ENCODE measurements at places on chromosomes 6 and 20. TPM values are rescaled to one million over a fixed set of nuclear protein-coding genes. Genes with fewer than 3 reads are reported as not detected.

STX11 gene
- total RNA-seq = not detected

SYNDIG1 gene
- total RNA-seq = not detected

DNA sequence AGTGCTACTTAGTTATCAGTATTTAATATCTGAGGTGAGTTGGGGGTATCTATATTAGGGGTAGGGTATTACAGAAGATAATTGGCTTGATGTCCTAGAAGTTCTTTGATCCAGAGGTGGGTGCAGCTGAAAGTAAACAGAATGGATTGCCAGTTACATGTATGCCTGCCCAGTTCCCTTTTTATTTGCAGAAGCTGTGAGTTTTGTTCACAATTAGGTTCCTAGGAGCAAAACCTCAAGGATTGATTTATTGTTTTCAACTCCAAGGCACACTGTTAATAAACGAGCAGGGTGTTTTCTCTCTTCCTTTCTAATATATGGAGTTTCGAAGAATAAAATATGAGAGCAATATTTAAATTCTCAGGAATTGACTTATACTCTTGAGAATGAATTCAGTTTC, 129.0 kb downstream of the SULF2 start:
- DNase-seq = no peak

- DNase-seq = no peak
Observed at GRCh38 chr6:54037277-54037779, 73.9 kb upstream of the MLIP start.

DNA sequence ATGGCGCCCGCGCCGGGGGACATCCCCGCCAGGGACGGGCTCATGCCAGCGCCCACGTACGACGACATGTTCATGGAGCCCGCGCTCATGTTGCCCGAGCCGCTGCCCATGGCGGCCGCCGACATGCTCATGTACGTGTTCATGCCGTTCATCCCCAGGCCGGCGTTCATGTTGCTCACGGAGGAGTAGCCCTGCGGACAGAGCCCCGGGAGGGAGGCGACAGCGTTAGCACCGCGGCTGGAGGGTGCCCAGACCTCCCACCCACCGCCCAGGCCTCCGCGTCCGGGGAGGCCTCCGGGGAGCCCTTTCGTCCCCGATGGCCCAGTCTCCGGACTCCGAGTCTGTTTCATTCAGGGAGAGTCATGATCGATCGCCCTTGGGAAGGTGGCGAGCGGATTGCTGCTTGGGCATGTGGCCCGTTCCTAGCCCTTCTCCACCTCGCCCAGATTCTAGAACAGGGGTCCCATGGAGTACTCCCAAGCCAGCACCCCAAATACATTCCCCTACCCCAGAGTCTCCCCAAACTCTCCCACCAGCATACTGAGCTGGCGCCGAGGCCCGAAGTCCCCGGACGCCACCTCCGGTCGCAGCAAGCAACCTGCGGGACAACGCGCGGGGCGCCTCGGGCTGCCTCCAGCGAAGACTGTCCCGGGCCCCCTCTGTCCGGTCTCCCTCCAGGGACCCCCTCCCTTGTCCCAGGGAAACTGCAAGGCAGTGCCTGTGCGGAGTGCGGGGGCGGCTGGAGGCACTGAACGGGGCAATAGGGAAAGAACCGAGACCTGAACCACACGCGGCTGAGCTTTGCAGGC, 1.2 kb downstream of the FOXA2 start:
- DNase-seq = peak; percentile 26

- DNase-seq = no peak
Observed at GRCh38 chr20:36779656-36780025, 6.1 kb upstream of the DSN1 start.

- DNase-seq = no peak
Observed at GRCh38 chr6:7006515-7007191, 101.1 kb upstream of the RREB1 start.

DNA sequence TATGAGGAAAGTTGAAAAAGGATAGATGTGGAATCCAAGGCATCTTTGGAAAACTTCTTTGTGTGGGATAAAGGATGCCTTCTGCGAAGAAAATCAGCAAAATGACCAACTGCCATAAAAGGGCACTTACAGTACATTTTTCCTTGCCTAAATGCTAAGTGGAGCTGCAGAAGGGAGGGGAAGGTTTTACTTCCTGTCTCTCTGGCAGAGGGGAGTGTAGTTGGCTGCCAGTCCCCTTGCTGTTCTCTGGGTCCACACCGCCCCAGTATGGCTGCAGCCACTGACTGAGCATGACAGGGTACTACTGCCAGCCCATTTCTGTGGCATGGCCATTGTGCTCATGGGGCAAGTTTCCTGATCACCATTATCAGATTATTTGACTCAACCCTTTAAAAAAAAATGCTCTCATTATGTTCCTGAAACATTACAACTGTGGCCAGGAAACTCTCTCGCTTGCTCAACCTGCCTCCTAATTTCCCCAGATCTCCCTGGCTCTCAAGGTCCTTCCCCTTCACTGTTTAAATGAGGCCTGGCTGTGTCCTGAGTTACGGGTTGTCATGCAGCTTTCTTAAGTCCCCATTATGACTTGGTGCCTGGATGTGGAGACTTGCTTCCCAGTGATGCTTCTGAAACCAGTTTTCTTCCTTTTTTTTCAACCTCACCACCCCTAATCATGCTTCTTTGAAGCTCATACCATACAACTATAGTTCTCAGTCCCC, 34.5 kb upstream of the FAM184A start:
- DNase-seq = no peak

GRCh38 chr20:58898629-58899408, 46.3 kb downstream of the GNAS start:
- DNase-seq = no peak

DNA sequence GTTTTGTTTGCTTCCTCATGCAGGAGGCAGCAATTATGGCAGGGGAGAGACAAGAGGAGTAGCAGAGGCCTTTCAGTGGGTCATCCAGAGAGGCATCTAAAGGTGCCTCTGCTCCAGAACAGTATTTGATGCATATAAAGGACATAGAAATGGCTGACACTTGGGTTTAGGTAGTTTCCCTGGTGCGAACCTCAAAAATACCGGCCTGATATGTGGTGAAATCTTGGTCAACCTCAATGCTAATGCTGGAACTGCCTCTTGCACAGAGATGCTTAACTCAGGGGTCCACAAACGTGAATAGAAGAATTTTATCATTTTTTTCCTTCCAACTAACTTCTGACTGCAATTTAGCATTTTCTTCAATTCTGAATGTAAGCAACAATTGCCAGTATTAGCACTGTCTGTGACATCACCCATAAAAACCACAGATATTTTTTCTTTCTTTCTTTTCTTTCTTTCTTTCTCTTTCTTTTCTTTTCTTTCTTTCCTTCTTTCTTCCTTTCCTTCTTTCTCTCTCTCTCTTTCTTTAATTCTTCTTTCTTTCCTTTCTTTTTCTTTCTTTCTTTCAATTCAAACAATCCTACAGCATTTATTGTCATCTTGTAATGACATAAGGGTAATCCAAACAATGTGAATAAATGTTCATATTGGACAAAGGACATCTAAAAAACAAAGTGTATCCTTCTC, 180.0 kb upstream of the UST start:
- DNase-seq = no peak

GRCh38 chr6:52503851-52504781, 72.7 kb downstream of the TRAM2 start:
- DNase-seq = peak; percentile 99

DNA sequence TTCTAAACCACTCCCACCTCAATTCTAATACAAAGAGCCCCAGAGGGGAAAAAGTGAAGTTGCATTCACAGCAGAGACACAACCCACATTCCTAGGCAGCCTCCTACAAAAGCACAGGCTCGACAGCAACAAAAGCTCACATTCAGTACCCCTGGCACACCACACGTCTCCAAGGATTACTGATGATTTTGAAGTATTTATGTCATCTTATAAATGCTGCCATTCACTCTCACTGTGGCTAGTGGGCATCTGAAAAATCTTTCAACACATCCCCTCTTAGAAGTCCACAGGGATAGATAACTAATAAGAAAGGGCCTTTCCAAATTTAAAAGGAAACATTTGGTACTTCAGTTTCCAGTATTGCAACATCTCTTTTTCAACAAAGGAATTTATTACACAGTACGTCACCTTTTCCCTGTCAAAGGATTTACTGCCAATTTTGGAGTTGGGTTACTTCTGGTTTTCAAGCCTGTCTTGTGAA, 146.7 kb downstream of the TASP1 start:
- DNase-seq = no peak
